ENCODE measurements at places on chromosomes 7 and 10. TPM values are rescaled to one million over a fixed set of nuclear protein-coding genes. Genes with fewer than 3 reads are reported as not detected.

- no peak for DNase-seq
Measured at GRCh38 chr10:86595496-86595895, 58.9 kb upstream of the OPN4 start.

DNA sequence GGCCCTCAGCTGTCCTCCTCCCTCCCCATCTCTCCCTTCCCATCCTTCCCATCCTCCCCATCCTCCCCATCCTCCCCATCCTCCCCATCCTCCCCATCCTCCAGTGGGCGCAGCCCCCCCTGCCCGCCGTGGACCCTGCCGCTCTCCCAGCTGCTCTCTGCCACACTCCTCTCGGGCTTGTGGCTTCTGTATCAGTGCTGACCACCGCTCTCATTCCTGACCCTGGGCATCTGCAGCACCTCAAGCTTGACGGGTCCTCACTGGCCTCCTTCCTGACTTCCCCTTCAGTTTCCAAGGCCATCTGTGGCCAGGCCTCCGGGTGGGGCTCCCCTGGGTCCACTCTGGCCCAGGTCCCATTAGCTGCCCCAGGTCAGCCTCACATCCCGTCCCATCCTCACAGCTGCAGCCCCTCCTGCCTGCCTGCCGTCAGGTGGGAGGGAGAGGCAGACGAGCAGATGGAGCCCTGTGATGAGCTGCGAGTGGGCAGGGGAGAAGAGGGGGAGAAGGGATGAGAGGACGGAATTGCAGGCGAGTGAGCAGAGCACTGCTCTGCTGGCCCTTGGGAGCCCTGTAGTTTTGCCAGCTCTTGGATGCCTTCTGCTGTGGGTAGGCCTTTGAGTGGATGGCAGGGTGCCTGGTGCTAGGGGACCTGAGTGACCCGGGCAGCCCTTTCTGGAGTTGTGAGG is 35.7 kb downstream of the LHPP start:
- no peak for DNase-seq

DNA sequence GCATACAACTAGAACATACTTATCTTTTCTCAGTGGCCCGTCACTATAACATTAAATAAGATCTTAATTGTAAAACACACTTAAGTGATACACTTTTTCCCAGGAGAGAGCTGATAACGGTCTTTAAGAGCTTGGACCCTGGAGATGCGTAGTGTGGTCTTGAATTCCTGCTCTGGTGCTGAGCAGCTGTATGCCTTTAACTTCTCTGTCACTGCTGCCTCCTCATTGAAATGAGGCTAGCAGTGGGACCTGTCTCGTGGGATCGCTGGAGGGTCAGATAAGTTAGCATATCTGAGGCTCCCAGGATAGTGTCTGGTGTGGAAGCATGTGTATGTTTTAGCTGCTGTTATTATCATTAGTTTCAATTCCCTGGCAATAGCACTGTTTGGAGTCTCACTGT is 194.9 kb downstream of the SDK1 start:
- no peak for DNase-seq

- DNase-seq: no peak
Measured at GRCh38 chr7:151244196-151244840, 4.2 kb downstream of the SMARCD3 start.

DNA sequence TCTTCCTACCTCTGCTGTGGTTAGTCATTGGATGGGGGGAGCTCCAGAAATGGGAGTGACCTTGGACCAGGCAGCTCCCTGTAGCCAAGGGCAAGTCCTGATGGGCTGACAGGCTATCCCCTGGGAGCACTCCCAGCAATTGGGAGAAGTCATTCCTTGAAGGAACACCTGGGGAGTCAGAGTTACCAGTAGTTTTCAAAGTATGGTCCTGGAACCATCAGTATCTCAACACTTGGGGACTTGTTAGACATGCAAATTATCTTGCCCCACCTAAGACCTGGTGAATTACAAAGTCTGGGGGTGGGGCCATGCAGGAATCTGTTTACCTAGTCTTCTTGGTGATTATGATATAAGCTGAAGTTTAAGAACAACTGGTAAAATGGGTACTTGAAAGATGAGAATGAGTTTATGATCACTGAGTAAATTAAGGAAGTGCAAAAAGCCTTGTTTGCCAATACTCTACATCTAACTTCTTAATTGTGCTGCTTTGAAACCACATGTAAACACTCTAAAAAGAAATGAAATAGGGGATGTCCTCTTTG is 287.3 kb upstream of the LRRN3 start:
- no peak for DNase-seq

GRCh38 chr10:114027951-114028350 is 15.7 kb upstream of the ADRB1 start:
- no peak for DNase-seq

- no peak for DNase-seq
Measured at GRCh38 chr7:86975449-86975848, 84.0 kb downstream of the ELAPOR2 start.

The PHYH gene
- polyA plus RNA-seq: 38.3 TPM

The EPHB4 gene
- 53.1 TPM for polyA plus RNA-seq

The ZNF22 gene
- 17.1 TPM for polyA plus RNA-seq

GRCh38 chr10:49329146-49329505 is 30.2 kb downstream of the C10orf71 start:
- no peak for DNase-seq

The MPLKIP gene
- 37.1 TPM for polyA plus RNA-seq

The NPTX2 gene
- polyA plus RNA-seq: 12.1 TPM

GRCh38 chr7:33299425-33299824 is 170.1 kb downstream of the BBS9 start:
- no peak for DNase-seq

GRCh38 chr7:66696774-66697191 is 43.8 kb upstream of the RABGEF1 start:
- no peak for DNase-seq

- DNase-seq: no peak
Measured at GRCh38 chr7:91812388-91812787, 68.1 kb downstream of the MTERF1 start.

The HNRNPH3 gene
- polyA plus RNA-seq: 209 TPM

The TUBAL3 gene
- 0.05 TPM for polyA plus RNA-seq

GRCh38 chr10:44390585-44391072 is 5.7 kb upstream of the CXCL12 start:
- DNase-seq: no peak

The LDB3 gene
- polyA plus RNA-seq: 8.2 TPM

The PLEKHA8 gene
- polyA plus RNA-seq: 4.6 TPM

DNA sequence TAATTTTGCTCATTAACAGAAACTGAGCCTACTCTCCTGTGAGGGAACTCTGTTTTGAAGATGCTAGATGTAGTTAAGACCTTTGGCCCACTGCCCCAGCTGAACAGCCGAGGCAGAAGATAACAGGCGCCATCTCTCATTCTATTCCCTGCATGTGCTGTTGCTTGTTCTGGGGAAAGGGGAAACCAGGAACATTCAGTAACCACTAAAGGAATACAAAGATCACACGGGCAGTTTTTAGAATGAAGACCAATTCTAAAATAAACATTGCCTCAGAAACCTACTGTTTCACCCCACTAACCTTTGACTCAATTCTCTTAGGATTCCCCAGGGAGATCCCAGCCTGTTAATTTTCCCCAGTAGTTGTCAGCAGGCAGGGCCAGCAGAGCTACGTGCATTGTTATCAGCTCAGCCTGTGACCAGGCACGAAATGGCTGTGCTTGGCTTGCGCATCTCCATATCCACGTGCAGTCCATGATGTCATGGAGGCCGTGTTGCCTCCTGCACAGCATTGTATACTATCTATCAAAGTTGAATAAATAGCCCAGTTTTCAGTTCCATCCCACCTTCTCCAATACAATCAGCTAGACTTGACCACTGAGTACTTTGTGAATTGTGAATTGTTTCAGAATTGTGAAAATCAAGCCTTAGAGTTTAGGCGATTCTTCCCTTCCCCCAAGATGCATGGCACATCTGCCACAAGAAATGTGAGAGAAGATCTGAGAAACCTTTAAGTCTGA is 36.0 kb downstream of the ANK3 start:
- DNase-seq: no peak

DNA sequence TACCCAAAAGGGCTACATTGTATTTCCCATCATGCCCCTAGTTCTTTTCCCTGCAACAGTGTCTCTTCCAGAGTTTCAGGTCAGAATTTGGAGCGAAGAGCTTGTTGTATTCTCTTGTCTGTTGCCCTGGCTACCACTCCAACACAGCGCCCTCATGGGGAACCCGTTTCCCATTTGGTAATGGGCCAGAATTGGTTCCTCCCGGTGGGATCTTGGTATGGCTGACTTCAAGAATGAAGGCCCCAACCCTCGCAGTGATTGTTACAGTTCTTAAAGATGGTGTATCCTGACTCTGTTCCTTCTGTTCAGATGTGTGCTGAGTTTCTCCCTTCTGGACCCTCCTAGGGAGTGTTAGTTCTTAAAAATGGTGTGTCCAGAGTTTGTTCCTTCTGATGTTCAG is 110.5 kb upstream of the ZNF32 start:
- DNase-seq: no peak

GRCh38 chr10:49149881-49150280 is 16.1 kb upstream of the FAM170B start:
- no peak for DNase-seq

- no peak for DNase-seq
Measured at GRCh38 chr7:36838616-36839225, 114.4 kb upstream of the AOAH start.

The UCMA gene
- polyA plus RNA-seq: not detected

- no peak for DNase-seq
Measured at GRCh38 chr7:98133621-98134303, 27.1 kb downstream of the LMTK2 start.

GRCh38 chr7:135364206-135364605 is 130.6 kb downstream of the STRA8 start:
- DNase-seq: no peak

The ANKRD30A gene
- polyA plus RNA-seq: not detected

DNA sequence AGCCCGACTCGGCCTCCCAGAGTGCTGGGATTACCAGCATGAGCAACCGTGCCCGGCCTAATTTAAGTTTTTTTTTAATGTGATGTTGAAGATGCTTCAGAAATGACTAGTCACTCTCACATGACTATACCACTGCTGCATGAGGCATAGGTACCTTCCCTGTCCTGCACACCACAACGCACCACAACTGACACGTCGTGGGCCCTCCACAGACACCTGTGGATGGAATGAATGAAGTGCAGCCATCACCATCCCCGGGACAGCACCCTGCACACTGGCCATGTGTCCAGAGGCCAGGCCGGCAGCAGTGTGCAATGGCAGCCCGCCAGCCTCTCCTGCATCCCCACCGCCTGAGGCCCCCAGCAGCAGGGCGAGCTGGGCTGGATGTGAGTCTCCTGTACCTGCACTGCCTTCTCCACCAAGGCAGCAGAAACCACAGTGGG is 55.1 kb downstream of the VOPP1 start:
- no peak for DNase-seq

The GNAT3 gene
- not detected for polyA plus RNA-seq

DNA sequence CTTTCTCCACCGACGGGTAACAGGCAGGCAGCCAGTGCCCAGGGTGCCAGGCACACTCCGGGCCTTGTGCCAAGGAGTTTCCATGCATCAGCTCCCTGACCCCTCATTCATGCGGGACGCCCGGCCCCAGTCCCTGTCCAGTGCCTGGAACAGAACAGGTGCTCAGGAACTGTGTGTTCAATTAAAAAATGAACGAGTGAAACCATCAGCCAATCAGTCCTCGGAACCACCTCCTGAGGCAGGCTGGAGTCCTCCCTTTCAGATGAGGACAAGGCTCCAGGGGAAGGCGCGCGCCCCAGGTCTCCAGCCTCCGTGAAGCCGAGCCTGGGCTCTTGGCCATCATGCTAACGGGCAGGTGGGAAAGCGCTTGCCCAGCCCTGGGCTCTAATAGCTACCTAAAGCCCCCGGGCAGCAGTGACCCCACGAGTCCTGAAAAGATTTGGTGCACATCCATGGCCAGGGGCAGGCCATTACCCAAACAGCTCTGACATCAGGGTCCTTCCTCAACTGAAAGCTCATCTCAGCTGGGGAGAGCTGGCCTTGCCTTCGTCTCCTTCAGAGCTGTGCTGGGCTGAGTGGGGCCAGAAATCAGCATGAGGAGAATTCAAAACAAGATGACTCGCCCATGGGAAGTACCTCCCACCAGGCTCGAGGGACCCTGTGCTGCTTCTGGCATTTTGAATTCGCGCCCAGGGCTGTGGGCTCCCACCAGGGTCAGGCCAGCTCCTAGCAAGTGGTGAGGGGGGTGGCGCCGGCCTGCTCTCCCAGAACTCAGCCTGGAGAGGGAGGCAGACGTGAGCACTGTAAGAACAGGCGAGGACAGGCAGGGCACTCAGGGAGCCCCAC is 200.5 kb downstream of the MAD1L1 start:
- no peak for DNase-seq

Data from urinary bladder (tissue), 4 donors.